ENCODE measurements at places on chromosomes 2 and 18.

- no peak for DNase-seq
Measured at GRCh38 chr2:24080701-24081100, 3.9 kb downstream of the TP53I3 start.

GRCh38 chr2:239811806-239812560, 213.2 kb downstream of the NDUFA10 start:
- DNase-seq: no peak

- no peak for DNase-seq
Measured at GRCh38 chr2:47272905-47273758, 118.0 kb upstream of the STPG4 start.

DNA sequence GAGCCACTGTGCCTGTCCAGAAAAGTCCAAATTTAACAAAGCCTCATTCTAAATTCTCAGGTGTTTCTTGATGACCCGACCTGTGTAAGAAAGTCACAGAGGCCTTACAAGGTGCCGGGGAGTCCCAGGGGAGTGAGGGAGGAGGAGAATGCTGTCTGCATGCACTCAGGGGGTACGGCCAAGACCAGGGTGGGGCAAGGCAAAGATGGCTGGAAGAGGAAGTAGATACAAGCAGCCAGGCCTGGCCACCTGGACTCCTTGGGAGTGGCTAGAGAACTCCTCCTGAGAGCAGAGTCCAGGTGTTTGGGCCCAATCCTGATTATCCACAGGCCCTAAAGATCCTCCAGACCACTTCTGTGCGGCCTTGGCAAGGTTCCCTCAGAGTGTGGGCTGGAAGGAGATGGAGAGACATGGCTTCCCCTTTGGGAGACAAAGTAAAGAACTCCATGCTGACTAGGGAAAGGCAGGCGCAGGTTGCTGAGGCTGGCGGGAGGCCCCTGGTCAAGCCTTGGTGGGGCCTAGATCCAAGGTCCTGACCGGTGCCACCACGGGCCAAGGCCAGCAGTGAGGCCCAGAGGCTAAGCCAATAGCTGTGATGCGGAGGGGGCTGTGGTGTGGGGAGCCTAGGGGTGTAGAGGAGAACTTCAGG, 74.7 kb downstream of the COPS8 start:
- DNase-seq: no peak

DNA sequence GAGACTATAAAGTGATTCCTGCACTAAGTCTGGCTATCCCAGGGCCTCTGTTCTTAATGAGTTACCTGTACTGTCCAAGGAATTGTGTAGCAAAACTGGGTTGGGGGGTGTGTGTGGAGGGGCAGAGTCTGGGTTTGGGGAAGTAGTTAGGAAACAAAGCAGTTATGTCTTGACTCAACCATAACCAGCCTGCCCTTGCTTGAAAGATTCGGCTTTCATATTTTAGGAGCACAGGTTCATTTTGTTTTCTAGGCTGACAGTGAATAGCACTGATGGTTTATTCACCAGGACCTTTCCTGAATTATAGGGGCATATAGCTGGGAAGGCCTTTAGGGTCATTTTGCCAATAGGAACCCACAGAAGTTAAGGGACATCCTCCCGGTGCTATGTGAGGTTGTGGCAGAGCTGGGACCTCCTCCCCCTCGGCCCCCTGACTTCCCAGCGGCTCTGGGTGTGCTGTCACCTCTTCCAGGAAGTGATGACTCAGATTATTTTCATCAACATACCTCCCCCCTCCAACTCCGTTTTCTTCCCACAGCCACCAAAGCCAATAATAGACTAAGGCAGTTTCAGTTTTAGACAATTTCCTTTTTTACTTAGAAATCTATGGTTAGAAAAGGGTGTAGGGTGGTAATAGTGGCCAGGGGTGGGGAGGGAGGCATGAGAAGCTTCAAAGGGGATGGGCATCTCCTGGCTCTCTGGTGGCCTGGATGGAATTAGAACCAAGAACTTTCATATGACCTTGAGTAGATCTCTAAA, 44.8 kb downstream of the SETBP1 start:
- DNase-seq: peak; percentile 74

DNA sequence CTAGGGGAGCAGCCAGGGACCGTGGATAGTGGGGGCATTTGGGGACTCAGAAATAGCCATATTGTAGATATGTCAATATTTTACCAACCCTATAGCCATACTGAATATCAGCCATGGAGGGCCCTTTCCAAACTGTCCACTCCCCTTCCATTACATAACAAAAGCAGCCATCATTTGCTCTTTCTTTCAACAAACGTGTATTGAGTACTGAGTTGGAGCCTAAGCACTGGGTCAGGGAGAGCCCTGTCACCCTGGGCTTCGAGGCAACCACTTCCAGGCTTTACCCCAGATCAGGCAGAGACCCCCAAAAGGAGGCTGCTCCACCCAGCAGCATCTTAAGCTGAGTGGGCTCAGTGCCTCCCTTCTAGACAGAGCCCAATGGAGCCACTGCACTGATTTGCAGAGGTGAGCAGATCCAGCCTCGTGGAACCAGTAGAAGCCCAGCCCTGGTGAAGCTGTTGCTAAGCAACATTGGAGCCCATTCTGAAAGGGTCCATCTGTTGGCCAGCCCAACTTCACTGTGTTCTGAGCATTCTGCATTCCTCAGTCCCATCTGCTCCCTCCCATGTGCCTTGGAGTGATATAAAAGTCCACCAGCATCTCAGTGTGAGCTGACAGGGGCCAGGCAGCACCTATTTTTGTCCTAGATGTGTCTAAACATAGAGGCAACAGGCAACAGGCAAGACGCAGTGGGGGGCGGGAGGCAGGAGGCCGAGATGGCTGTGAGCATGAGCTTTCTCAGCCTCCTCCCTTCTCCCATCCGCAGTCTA, 112.1 kb downstream of the PLB1 start:
- no peak for DNase-seq

GRCh38 chr18:55064760-55065159, 105.5 kb upstream of the CCDC68 start:
- no peak for DNase-seq

- peak; percentile 96 for DNase-seq
Measured at GRCh38 chr2:42967959-42968674, 175.7 kb upstream of the HAAO start.

DNA sequence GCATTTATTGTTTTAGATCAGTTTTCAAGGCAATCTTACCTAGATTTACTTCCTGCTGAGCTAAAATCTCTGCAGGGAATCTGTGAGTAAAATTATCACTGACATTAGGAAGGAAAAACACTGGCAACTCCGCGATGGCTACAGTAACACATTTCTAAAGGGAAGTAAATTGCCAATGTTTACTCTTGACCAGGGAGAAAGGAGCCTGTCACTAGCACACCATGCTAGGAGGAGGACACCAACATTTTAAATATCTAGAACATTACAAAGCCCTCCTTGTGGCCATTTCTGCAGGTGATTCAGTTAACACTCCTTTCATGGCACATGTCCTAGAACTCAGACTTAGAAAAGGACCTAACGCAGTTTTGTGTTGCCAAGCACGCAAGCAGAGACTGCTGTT, 58.4 kb downstream of the TCF4 start:
- DNase-seq: no peak

GRCh38 chr2:231672617-231673347, 35.5 kb upstream of the PTMA start:
- DNase-seq: peak; percentile 71

GRCh38 chr2:238563551-238563950, 136.8 kb downstream of the ASB1 start:
- DNase-seq: no peak

GRCh38 chr2:58904095-58904494, 663.0 kb upstream of the FANCL start:
- no peak for DNase-seq

DNA sequence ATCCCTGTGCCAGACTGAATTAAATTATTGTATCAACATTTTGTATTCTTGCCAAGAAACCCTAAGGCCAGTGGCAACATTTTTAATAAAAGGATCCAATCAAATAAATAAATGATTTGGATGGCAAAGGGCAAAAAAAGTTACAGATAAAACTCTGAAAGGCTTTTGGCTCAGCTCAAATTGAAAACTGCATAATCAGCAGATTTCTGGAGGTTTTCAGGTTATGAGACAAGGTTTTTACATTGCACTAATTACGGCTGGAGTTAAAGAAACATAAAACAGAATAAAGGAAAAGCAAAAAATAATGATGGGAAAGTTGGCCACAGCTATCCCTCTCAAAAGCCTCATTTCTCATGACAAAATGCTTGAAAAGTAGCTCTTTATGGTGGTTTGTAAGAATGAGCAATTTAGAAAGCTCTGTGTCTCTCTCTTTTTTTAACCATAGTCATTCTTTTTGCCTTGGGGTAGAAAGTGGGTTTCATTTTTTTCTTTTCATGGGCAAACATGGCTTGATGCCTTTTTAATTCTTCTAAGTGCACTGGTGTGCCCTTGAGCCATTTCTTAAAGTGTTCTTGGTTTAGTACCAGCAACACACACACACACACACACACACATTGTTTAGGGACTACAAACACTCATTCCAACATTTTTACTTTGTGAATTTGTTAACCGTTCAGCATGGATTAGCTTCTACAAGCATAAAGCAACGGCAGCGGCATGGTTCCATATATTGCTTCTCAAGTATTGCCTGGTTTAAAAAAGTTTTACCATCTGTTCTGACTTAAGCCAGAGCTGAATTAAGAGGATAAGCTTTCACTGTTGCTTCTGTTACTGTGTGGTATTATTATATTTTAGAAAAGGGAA, 747.1 kb upstream of the FSHR start:
- DNase-seq: no peak

- no peak for DNase-seq
Measured at GRCh38 chr2:128319631-128320191, 1.0 kb upstream of the HS6ST1 start.

GRCh38 chr2:134410831-134411231, 157.0 kb downstream of the MGAT5 start:
- no peak for DNase-seq

GRCh38 chr2:235558572-235558971, 64.7 kb downstream of the AGAP1 start:
- DNase-seq: no peak

DNA sequence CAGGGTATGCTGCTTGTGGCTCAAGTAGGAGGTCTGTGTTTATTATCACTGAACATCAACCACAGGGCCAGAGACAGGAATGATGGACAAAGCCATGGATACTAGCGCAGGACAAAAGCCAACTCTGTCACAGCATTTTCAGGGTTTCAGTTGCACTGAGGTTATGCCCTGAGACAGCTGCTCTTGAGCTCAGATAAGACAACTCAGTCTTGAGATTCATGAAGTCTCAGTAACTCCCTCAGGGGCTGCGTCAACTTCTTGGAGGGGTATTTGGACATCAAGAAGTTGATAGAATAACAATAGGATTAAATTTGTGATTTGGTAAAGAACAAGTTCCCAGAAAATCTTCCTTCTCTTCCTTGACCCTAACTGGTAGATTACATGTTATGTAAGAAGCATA, 287.0 kb upstream of the SLC14A2 start:
- DNase-seq: no peak

DNA sequence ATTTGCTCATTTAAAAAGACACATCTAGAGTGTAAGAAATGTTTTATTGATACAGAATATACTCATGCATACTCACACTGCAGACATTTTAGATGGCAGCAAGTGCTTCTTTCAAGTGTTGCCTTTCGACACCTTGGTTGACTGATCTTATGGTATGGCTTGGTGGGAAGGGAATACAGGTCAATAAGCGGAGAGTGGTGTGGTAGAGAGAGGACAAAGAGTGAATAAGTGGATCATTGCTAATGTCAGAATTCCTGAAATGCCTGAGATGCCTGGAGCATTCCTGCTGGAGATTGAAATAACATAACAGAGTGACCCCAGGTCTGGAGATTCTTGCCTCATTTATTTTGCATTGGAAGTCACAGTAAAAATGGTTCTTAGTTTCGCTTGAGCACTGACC, 76.7 kb downstream of the RND3 start:
- peak; percentile 71 for DNase-seq

GRCh38 chr2:73859721-73860586, 31.2 kb downstream of the STAMBP start:
- DNase-seq: peak; percentile 78

DNA sequence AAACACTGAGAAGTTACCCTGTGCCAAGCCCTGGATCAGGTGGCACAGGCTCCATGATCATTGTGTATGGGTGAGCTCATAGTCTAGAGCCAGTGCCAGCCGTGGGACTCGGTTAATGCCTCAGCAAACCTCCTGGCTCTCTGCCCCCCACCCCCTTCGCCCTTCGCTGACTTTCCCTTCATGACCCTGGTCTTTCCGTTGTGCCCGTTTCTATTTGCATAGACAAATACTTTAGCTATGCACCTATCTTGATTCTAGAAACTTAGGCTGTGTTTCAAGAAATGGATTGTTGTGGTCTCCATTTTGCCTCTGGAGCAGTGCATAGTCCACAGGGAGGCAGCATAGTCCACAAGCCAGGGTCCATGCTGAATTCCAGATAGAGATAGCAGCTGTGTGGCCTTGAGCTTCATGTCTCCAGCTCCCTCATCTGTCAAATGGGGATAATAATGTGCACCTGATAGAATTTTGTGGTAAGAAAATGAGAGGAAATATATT, 44.8 kb upstream of the KDM3A start:
- DNase-seq: peak; percentile 45

GRCh38 chr2:186570604-186571003, 19.3 kb upstream of the ITGAV start:
- DNase-seq: peak; percentile 86

DNA sequence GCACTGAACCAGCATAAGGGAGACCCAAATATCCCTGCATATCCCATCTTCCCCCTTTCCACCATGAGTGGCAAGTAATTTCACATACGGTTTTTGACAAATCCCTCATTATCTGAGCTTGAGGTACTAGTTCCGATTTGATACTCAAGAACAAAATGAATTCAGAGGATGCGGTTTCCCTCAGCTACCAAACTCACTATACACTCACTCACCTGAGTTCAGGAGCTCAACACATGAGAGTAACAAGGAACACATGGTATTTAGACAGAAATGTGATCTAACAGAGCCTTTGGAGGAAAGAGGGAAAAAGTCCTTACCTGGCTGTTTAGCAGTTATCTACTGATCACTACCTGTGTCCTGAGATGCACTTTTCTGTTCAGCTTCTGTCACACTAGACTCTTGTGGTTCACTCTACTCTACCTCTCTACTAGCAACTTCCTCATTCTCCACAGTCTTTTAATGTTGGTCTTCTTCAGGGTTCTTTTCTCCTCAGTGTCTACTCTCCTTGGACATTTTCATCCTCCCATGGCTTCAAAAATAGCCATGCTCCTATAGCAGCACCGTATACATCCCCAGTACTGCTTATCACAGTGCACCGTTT, 25.1 kb downstream of the ASXL2 start:
- no peak for DNase-seq

GRCh38 chr2:141911485-141912066, 219.2 kb downstream of the LRP1B start:
- peak; percentile 2 for DNase-seq

GRCh38 chr18:55559739-55560138, 28.3 kb downstream of the TCF4 start:
- no peak for DNase-seq

DNA sequence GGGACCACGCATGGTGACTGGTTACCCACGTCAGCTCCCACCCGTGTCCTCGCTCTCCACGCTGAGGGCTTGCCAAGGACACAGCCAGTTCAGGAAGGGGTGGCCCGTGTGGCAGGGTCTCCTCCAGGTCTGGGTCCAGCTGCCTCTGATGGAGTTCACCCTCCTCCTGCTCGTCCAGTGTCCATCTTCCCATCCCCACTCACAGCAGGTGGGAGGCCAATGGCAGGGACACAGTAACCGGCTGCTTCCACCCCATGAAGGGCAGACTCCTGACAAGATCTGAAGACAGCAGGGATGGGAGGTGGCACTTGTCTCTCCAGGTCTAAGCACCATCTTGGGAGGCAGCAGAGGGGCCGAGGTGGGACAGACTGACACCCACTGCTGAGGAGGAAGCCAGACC, 106.4 kb downstream of the NDUFA10 start:
- no peak for DNase-seq

GRCh38 chr2:69798290-69798908, 31.1 kb upstream of the GMCL1 start:
- no peak for DNase-seq
